ENCODE measurements at places on chromosomes 4 and X.

DNA sequence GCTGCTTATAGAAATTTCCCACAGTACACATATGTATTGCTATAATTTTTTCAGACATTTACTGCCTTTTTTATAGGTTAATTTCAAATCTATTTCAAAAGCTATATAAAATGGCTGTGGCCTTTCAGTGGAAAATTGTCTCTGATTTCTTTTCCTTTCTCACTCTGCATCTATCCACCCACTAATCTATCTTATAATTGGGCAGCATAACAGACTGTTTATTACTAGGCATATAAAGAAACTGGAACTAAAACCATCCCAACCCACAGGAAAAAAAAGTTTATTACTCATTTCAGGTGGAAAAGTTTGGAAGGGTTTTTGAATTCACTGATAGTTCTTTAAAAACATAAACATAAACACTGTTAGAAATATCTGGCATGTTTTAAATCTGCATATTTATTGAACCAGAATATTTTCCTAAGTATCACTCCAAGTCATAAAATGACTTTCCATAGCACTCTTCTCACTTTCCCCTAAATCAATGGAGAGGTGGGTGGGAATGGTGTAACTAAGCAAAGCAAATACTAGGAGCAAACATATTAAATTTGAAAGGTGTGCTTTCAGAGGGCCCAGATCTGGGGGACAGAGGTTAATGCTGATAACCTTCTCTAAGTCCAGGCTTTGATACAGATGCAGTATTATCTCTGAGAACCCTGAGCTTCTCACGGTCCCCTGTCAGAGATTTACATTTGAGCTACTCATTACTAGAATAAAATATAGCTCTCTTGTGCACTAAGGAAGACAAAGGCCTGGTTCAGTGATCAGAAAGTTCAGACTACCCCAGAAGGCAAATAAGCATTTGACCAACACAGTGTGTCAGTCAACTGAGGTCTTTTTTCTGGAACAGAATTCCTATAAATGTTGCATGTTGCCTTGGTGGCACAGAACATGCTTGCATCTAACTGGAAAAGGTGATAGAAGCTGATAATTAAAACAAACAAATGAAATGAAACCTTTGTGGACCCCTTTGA lies 328.3 kb downstream of the UNC5C start:
- DNase-seq = no peak

- DNase-seq = peak; percentile 50
These were observed 10.4 kb downstream of the SLC9B1 start for GRCh38 chr4:103008875-103009729.

DNA sequence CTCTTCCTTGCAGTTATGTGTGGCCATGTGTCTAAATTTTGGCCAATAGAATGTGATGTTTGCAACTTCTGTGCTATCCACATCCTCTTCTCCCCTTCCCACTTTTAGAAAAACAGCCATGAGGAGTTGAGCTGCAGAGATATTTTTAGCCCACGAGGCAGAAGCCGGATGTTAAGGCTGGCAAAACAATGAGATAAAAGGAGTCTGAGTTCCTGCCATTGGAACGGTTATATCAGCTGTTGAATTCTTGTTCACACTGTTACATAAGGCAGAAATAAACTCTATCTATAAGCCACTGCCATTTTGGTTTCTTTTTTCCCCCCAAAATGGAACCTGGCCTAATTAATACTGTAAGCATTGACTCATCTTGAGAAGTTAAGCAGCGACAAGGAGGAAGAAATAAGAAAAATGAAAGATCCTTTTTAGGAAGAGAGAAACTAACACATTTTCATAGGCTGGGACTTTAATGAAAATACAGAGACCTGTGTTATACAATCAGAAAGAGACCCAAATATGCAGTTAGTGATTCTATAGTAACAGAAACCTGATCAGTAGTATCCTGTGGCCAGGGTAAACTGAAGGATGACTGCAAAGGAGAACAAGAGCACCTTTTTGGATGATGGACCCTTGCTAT lies 200.5 kb downstream of the INPP4B start:
- no peak for DNase-seq

DNA sequence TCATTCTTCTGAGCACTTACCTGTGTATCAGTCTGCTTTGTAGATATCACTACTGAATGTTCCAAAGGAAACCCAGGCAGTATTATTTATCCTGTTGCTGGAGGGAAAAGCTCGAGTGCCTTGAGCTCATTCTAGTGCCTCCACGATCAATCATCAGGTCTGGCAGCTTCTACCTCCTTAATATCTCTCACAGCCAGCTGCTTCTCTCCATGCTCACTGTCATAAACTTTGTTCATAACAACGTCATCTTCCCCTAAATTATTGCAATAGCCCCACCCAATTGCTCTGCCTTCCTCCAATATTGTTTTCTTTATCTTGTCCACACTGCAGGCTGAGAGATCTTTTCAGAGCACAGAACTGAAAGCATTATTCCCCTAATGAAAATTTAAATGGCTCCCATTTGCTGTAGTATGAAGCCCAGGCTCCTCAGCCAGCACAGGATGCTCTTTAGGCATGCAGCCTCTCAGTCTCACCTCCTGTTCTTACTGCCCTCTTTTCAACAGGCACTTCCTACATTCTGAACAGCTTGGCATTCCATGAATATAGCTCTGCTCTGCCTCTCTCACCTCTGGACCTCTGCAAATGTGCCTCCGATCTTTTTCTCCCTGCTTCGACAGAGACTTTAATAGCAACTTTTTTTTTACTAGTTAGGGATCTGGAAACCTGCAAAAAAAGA lies 504.2 kb upstream of the IGFBP7 start:
- DNase-seq = no peak

GRCh38 chr4:146261041-146261440 lies 46.7 kb downstream of the REELD1 start:
- no peak for DNase-seq

DNA sequence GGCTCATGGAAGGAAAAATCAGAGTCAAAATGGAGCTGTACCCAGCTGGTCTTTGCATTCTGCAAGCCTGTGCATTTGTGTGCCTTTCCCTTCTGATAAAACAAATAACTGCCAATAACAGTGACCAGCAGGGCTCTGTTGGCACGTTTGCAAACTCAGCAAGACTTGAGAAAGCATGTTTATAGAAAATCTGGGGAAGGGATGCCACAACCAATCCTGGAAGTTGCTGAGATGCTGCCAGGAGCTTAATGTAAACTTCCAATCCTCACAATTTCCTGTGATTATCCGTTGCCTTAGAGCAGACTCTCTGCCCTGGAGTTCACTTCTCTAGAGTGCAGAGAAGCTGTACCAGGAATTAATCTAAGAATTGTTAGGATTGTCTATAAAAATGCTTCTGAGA lies 6.9 kb upstream of the ANXA3 start:
- DNase-seq = no peak

DNA sequence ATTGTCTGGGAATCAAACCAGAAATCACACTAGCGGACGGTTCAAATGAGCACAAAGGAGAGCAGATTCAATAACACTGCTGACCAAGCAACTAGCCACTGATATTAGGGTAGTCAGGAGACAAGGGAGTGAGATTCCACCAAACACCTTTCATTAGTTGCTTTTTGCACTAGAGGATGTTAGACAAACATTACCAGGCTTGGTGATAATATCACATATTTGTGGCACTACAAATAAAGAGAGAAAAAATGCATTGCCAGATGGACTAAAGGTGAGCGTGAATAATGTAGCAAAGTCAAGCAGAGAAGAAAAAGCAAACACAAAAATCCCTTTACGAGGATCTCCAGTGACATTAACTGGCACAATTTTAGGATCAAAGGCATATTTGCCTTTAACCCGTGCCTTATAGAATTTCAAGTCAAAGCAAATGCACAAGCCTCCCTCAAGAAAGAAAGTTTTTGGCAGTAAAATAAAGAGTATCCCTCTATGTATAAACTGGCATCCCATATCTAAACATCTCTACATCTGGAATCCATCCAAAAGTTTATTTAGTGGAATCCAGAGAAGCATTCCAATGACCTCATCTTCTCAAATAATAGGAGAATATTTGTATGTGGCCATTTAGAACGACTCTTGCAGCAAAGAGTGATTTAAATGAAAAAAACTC lies 290.9 kb downstream of the KCTD8 start:
- DNase-seq = peak; percentile 0

- no peak for DNase-seq
These were observed 118.8 kb downstream of the CHRNA9 start for GRCh38 chr4:40453912-40454311.

- DNase-seq = no peak
These were observed 12.6 kb downstream of the BCOR start for GRCh38 chrX:40085102-40085551.

DNA sequence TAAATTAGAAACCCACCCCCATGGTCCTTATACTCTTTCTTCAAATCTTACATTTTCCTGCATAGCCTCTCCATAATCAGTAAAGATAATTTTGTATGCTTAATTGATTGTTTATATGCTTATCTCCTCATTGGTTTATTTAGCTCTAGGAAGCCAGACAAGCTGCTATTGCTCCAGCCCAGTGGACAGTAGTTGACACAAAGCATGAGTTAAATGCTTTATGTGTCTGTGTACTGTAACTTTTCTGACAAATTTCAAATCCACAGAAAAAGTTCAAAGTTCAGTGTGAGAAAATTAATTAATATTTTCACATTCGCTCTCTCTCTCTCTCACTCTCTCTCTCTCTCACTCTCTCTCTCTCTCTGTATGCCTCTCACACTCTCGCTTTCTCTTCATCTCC lies 181.7 kb downstream of the GABRB1 start:
- DNase-seq = no peak

DNA sequence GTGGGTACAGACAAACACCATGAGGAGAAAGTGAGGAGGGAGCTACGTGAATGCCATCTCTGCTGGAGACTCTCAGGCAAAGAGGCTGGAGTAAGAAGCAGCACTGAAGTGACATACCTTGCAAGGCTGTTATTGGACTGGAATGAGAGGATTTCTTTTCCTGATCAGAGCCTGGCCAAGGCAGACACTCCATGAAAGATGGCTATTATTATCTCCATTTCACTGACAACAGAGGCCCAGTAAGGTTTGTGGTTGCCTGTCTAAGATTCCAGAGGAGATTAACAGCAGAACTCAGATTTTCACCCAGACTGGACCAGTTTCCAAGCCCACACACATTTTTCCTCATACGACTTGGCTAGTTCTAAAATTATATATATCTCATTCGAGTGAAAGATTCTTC lies 162.0 kb upstream of the EOLA2 start:
- no peak for DNase-seq

- DNase-seq = peak; percentile 86
These were observed 663 bp upstream of the USP53 start for GRCh38 chr4:119211867-119212233.

GRCh38 chrX:13064599-13065143 lies 20.3 kb upstream of the FAM9C start:
- DNase-seq = peak; percentile 27

GRCh38 chr4:106277140-106277675 lies 38.8 kb downstream of the TBCK start:
- DNase-seq = no peak

DNA sequence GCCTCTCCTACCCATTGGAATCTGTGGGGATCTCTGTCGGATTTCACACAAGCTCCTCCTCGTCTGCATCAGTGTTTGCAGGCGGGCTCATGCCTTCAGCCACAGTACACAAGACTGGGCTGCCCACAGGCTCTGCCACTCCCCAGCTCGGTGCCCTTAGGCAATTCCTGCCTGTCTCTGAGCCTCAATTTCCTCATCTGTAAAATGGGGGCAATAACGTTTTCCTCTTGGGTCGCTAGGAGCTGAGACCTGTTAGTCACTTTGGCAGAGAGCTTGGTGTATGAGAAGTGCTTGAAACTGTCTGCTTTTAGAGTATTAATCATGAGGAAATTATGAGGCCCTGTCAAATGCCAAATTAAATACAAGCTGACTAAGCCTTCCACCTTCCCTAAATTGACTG lies 27.6 kb upstream of the MSX1 start:
- no peak for DNase-seq

DNA sequence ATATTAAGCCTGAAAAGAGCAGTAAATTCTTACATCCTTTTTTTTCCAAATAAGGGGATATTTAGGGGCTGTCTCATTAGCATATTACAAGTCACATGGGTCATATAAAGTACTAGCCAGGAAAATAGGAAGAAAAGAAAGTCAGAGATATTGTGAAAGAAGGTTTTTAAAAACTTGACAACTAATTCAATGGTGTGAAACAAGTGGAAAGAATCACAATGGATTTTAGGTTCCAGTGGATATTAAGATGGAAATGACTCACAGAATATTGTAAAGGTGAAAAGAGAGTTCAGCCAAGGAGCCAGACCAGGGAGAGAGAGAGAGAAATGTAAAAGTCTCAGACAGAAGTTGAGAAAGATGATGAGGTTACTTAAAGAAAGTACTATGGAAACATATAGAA lies 297.2 kb downstream of the IQCM start:
- DNase-seq = no peak

- DNase-seq = peak; percentile 91
These were observed 51.3 kb downstream of the RNF150 start for GRCh38 chr4:141081921-141082395.

DNA sequence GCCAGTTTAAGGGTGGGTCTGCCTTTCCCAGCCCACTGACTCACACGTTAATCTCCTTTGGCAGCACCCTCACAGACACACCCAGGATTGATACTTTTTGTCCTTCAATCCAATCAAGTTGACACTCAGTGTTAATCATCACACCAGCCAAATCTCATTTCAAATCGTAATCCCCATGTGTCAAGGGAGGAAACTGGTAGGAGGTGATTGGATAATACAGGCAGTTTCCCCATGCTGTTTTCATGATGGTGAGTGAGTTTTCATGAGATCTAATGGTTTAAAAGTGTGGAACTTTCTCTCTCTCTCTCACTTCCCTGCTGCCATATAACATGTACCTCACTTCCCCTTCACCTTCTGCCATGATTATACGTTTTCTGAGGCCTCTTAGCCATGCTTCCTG lies 647.2 kb upstream of the FRG1 start:
- no peak for DNase-seq

DNA sequence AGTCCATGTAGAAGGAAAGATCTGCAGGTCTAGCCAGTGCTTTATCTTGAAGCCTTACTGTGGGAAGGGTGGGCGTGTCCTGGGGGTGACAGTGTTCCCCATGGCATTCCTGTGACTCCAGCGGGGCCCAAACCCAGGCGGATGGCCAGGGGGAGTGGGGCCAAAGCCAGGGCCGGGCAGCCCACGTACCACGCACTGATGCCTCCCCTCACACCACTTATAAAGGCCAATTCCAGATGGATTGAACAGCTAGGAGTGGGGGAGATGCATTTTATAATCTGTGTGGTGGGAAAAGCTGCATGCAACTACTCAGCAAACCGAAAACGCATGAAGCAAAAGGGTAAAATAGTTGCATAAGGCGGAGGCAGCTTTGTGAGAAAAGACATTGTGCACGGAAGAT lies 36.4 kb downstream of the NELFA start:
- DNase-seq = no peak

- no peak for DNase-seq
These were observed 7.2 kb downstream of the PRKG2 start for GRCh38 chr4:81207828-81208227.
